CD4-positive, alpha-beta T cell treated with Interleukin-21 for 1 hour (primary cell): ENCODE measurements at places on chromosomes 5 and 9.

DNA sequence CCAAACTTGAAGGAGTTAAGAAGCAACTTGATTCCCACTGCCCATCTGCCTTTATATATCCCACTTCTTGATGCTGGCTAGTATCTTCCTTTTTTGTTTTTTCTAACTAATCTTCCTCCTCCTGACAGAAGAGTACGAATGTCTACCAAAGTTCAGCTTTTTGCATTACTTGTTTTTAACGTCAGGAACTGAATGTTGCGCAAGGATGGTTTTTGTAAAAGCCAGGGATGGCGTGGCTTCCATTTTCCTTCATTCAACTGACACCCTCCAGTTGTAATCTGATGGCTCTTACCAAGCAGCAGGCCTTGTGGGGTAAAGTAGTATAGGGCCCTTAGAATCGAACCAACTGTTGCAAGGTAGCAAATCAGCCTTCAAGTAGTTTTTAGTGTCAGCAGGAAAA lies 70.8 kb upstream of the GPR151 start:
- DNase-seq = no peak

DNA sequence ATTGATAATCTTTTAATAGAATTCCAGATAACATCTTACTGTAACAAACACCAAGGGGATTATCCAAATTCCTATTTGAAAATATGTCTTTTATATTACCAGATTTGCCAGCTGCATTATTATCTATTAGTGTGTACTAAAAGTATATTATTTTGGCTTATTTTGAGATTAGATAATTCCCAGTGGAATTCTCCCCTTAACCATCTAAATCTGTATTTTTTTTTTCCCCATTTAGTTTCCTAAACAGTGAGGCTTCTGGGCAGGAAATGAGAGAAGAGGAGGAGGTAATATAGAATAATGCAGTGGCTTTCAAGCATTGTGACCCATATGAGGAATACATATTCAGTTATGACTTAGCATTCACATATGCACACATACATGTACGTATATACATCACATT lies 53.5 kb upstream of the ABL1 start:
- no peak for DNase-seq

- no peak for DNase-seq
These were observed 237.8 kb upstream of the DAPK1 start for GRCh38 chr9:87259543-87260518.

- peak; percentile 24 for DNase-seq
These were observed 25.3 kb upstream of the ENHO start for GRCh38 chr9:34547960-34548611.

GRCh38 chr9:110064803-110065202 lies 143.2 kb downstream of the C9orf152 start:
- DNase-seq = no peak

DNA sequence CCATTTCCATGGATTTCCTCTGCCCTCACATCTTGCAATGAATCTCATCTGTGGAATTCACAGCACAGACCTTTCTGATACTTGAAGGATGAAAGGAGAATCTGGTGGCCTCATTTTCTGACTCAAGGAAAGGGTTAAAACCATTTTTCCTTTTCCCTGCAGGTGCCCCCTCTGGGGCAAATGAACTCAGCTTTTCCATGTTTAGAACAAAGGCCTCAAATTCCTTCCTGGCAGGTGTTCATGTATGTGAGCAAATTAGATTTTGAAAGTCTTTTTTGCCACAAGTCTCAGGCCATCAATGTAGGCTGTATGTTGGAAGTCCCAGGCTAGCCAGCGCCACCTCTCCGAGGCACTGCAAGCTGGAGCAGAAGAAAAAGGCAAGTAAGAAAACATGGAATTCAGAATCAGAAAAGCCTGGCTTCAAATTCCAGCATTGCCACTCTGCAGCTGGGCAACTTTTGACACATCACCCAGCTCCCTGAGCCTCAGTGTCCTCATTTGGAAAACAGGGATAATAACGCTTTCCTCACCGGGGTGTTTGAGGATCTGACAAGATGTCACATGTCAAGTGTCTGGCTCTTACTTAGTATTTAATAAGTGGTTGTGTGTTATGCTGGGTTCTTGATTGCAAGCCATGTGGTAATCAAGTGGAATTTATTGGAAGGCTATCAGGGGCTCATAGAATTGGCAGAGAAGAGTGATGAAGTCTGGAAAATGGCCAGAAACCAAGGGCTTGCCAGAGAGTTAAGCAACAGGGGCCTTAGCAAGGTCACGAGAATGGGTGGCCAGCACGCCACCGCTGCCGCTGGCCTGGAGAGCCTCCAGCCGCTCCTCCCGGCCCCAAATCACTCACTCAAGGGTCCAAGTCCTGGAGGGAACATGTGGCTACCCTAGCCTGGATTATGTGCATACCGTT lies 48.4 kb upstream of the SMIM23 start:
- no peak for DNase-seq

DNA sequence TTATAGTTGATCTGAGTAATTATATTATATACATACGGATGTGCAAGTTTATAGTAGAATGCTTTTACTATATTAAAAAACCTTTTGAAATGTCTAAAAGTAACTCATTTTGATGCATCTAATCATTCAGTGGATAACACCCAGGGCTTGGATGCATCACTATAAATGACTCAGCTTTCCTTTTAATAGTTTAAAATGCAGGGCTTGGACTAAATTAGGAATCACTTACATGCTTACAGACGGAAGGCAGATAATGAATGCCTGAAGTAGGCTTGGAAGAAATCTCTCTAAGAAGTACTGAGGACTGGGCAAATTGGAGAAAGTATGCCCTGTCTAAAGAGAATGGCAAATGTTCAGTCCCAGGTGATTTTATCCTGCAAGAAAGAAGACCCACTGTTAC lies 362.5 kb upstream of the CCNH start:
- no peak for DNase-seq

DNA sequence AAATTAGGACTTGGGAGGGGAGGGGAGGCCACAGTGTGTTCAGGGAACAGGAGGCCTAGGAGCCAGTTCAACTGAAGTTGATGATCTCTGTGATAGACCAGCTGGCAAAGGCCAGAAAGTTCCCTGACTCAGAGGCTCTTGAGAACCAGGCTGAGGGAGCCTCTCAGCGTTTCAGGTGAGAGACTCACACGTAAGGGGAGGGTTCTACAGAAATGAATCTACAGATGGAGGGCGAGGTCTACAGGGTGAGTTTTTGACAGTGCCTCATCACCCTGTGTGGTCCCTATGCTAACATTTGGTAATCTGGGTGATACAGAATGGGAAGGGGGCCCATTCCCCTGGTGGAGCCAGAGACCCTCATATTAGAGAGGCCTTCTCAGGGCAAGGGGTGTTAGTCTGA lies 32.0 kb downstream of the ENHO start:
- no peak for DNase-seq

GRCh38 chr5:118544887-118545449 lies 443.4 kb downstream of the DTWD2 start:
- no peak for DNase-seq

GRCh38 chr5:108168915-108169314 lies 213.0 kb downstream of the FBXL17 start:
- DNase-seq = no peak

DNA sequence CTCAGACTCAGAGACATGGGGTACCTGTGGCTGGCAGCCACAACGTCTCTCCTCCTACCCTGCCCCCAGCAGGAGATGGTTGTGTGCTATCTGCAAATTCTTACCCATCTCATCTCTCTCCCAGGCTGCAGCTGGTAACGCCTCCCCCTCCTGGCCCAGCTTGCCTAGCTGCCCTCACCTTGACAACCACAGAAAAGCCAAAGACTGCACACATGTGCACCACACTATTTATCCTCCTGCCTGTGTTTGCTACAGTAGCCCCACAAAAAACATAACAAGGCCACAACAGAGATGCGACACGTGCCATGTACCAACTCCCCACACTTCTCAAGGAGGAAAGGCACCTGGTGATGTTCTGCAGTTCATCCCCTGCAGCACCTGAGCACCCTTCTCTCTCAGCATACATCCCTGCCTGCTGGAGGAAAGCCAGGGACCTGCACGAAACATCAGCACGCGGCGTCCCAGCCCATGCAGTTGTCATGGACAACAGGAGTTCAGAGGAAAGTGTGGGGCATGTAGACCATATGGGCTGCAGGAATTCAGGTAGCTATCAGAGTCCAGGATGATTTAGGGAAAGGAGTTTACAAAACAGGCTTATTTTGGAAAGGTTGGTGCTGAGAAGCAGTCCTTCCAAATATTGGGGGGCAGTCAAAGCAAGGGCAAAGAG lies 168.7 kb downstream of the C5orf15 start:
- DNase-seq = no peak

DNA sequence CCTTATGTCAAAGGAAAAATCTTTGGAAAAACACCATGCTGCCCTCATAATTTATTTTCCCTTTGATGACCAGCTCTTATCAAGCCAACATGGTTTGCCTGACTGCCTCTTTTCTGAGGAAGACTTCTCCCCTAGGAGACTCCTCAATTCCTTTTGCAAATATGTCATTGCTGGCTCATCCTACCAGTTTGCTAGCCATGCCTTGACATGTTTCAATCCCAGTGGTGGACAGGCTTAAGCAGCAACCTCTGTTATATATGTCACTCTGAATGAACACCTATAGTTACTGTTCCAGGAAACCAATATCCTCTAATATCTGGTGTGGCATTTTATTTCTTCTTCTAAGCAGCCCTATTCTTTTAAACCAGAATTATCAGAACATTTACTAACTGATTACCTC lies 615.8 kb downstream of the HTR1A start:
- DNase-seq = no peak

DNA sequence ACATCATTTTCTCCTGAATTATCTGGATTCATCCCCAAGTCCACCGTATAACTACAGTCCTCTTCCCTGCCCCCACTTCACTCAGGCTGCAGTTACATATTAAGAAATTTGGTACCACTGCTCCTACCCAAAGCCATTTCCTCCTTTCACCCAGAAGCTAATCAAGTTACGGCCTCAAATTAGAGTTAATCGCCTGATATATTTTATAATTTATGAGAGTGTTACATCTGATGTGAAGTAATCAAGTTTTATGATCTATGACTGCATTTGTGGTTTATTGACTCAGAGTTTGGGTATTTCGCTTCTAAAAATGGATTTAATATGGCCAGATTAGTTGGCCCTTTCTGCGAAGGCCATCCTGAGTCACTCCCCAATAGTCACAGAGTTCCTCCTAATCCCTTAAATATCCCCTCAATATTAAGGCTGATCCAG lies 223.6 kb upstream of the KIF2A start:
- DNase-seq = no peak

GRCh38 chr9:35611230-35611797 lies 6.3 kb downstream of the TESK1 start:
- peak; percentile 69 for DNase-seq

DNA sequence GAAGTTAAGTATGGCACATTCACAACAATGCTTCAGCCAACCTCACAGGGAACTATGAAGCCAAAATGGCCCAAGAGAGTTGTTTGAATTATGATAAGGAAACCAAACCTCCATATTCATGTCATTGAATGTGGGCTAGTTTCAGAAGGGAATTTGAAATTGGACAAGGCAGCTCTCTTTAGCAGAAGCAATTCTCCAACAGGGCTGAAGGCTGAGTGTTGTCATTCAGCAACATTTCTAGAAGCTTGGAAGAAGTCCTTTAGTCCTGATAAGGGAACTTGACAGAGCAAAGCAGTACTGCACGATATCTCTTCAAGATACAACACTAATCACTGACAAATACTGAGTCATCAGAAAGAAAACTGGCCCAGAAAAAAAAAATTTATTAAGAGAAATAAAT lies 115.4 kb downstream of the SLC25A46 start:
- DNase-seq = no peak

GRCh38 chr9:120928015-120928482 lies 1.5 kb upstream of the TRAF1 start:
- DNase-seq = peak; percentile 84

DNA sequence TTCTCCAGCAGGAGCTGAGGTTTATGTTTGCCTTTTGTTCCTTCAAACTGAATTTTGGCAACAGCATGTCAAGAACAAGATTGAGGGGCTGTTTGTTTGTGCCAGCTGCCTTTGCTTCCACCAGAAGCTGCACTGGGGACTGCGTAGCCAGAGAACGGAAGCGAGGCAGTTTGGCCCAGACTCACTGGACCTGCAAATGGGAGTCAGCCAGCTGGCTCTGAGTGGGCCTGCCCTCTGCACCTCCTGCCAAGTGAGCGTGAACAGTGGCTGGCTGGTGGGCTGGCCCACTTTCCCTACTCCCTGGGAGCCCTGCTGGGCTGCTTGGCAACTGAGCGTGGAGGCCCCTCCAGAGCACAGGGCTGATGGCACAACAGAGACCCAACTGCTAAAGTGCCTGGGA lies 111.6 kb downstream of the GALNT10 start:
- DNase-seq = no peak

DNA sequence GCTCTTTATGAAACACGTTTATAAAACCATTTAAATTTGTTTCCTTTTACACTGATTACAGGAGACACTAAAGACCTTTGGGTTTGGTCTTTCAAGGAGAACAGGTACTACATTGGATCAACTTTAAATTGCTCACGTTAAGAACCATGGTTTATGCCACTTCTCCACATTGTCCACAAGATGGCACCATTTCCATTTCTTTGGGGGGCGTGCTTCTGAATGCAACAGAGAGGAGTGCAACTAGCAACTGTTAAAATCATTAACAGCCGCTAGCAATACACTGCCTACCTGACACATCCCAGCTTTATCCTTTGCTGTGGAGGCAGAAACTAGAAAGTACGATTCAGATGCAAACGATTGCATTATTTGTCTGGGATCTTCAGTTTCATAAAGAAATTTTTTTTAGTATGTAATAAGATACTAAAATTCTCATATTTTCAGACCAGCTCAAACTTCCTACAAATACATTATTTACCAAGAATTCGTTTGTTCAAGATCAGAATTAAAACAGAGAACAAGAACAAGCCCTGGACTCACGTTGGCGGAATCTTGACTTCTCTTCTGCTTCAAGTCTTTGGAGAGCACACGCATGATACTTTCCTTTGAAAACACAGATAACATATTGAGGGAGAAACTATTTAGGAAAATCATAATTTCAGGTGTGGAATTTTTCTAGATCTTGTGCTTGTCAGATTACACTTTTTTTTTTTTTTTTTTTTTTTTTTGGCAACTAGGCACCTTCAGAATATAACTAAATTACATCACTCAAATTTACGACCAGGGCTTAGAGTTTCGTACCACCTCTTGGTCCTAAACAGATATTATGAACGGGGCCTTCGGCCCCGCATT lies 702 bp downstream of the CDC20B start:
- peak; percentile 86 for DNase-seq

GRCh38 chr5:174381241-174381640 lies 335.7 kb downstream of the NSG2 start:
- DNase-seq = no peak

- no peak for DNase-seq
These were observed 12.2 kb upstream of the SLC38A9 start for GRCh38 chr5:55724281-55724680.
